ENCODE measurements at places on chromosomes 3 and 15.

DNA sequence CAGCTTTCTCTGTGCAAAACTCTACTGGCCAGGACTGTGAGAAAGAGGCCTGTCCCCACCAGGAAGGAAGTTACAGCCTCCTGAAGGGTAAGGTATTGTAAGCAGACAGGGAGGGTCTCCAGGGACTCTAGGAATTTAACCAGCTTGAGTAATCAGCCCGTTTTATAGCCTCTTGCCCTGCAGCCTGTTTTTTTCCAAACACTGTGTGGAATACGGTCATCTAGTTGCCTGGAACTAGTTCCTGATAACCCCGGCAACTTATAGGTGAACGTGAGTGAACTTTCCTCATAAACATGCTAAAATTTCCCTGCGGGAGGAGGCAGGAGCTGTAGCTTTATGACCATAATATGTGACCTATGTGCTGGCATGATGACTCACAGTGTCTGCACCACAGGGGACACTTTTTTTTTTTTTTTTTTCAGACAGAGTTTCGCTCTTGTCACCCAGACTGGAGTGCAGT lies 60.1 kb upstream of the DAZL start:
- no peak for DNase-seq

DNA sequence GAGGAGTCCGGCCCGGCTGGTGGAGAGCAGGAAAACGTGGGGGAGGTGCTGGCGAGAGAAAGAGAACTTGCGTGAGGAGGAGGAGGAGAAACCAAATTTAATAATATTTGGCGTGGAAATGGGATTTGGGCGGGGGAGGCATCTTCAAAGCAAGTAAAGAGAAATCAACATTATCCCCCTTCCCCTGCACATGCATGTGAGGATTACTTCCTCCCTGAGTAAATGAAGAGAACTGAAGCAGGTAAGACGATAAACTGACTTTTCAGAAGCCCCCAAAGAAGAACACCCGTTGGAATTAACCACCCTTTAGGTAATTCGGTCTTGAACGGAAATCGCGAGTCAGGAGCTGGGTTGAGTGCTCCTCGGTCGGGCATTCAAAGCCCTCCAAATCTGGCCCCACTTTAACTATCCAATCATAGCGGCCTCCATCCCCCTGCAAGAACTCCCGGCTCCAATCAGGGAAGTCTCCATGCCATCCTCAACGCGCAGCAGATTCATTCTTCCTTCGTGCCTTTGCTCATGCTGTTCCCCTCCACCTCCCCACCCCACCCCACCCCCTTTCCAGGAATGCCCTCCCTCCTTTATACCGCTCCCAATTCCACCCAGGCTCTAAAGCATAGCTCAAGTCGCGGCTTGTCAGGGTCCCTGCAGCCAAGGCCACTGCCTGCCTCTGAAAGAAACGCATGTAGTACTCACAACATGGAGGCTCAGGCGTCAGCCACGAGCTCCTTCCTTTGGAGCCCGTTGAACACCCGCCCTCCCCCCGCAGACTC lies 545 bp upstream of the RFX7 start:
- peak; percentile 48 for DNase-seq

DNA sequence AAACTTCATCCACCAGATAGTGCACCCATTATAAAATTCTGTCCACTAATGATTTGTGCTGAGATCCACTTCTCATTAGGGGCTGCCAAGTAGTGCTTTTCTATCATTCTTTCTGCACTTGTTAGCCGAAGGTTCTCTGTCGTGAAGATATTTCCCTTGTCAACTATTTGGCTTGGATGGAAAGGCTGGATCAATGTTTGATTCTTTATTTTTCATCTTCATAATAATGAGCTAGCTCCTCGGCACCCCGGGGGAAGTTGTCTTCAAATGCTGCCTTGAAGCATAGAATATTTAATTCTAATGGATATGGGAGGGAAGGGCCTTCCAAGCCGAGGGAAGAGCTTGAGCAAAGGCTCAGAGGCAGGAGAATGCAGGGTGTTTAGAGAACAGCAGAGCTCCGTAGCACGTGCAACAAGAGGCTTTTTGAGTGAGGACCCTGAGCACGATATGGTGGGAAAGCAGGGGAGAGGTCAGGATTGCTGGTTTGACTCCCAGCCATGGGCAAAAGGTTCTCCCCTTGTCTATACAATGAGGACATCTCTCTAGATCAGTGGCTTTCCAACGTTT lies 16.3 kb upstream of the MUC20 start:
- DNase-seq, result no peak

- DNase-seq, result no peak
Observed at GRCh38 chr15:70281811-70282307, 184.1 kb upstream of the TLE3 start.

- DNase-seq, result no peak
Observed at GRCh38 chr3:188759336-188760005, 412.3 kb upstream of the TPRG1 start.

Data from heart right ventricle (tissue), 16 donors.